ENCODE measurements at places on chromosomes 16 and 17.

DNA sequence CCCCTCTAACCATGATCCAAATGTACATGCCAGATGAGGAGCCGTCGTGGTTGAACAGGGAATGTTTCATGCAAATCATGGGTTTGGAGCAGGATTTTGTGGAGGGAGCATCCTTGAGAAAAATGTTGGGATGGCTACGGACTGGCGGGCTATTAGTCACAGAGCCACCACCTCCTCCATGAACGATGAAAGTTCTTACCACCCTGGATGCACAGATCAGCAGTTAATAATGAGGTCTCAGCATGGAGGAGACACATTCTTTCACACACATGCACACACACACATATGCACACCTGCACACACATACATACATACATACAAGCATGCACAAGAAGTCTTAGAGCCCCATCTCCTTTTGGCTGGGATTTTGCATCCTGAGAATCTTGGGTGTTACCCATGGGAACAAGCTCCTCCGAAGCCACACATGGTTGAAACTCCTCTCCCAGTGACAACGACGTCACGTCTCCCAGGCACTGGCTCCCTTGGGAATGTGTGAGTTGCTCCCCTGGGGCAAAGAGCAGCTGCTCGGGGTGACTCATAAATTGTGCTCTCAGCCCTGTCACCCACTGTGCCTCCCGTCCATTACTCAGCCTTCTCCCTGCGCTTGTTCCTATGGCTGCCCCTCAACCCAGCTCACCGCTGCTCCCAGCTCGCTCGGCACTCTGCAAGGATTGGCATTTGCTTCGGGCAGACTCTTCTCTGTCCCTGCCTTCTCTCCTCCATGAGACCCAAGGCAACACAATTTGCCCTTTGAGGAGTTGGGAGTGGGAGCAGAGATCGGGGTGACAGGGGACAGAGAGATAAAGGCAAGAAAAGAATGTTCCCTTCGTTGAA lies 344.6 kb downstream of the SOX9 start:
- DNase-seq, result no peak

- no peak for DNase-seq
These were observed 150.3 kb downstream of the IRX3 start for GRCh38 chr16:54136276-54136625.

GRCh38 chr17:78224231-78225087 lies 7.0 kb upstream of the TMEM235 start:
- DNase-seq, result no peak

DNA sequence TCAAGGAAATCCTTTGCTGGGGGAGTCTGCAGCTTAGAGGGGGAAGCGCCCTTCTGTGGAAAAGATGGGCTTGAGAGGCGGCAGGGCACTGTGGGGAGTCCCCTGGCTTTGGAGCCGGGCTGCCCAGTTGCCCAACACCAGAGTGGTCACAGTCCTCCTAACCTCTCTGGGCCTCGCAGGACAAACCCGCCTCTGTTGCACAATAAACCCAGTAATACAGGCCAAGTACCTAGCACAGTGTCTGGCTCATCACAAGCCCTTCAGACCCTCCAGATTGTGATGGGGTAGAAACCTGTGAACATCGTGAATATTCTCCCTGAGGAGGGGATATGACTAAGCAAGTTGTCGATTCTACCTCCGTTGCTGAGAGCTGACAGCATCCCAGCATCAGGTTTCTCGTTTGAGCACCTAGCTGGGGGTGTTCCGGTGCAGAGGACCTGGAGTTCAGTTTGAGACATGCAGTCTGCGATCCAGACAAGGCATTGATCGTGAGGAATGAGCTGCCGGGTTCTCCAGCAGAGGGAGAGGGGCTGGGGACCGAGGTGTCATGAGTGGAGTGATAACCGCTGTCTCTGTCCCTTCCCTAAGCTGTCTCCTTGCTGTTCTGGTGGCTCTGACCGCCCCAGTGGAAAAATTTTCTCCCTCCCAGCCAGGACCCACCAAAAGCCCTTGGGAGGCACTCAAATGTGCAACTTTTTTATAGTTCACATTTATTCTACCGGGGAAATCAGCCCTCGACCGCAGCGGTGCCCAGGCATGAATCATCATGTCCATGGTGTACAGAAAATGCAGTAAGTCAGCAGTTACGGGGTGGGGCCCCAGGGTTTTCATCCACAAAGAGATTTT lies 161.9 kb downstream of the WSCD1 start:
- DNase-seq, result no peak

- DNase-seq, result no peak
These were observed 3.8 kb upstream of the NPTX1 start for GRCh38 chr17:80480248-80480647.

GRCh38 chr16:20707461-20707860 lies 10.0 kb upstream of the ACSM1 start:
- no peak for DNase-seq

- DNase-seq, result peak; percentile 96
These were observed 30.2 kb upstream of the ABCC3 start for GRCh38 chr17:50604513-50604912.

DNA sequence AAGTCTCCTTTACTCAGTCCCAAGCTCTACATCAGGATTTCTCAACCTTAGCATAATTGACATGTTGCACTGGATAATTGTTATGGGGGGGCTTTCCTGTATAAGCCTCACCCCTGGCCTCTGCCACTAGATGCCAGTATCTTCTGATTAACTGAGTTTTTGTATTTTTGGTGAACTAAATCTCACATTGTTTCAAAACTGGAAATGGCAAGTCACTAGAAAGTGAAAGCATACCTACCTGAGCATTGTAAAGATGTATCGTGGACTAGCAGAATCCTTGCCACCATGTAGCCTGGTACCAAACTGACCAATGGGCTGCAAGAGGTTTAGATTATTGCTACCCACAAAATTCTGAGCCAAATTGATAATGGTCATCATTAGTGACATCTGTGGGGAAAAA lies 15.0 kb downstream of the TOP2A start:
- DNase-seq, result no peak

DNA sequence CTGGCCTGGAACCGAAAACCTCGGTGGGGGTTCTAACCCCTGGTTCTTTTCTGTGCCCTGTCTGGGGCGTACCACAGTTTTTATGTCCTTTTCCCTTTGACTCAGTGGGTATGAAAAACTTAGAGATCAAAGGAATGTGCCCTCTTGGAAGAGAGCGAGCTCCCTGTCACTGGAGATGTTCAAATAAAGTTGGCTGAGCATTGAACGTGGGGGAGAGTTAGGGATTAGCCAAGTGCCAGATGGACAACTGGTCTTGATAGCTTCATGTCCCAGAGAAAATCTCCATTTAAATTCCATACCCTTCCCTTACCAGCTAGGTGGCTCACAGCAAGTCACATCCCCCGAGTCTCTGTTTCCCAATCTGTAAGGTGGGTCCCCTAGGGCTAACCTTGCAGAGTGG lies 9.5 kb downstream of the ADGRG1 start:
- DNase-seq, result no peak

GRCh38 chr17:40735016-40735415 lies 20.1 kb downstream of the KRT25 start:
- DNase-seq, result no peak

GRCh38 chr17:2053380-2054261 lies 1.3 kb upstream of the HIC1 start:
- DNase-seq, result peak; percentile 77

GRCh38 chr16:78640886-78641285 lies 541.4 kb downstream of the WWOX start:
- no peak for DNase-seq

DNA sequence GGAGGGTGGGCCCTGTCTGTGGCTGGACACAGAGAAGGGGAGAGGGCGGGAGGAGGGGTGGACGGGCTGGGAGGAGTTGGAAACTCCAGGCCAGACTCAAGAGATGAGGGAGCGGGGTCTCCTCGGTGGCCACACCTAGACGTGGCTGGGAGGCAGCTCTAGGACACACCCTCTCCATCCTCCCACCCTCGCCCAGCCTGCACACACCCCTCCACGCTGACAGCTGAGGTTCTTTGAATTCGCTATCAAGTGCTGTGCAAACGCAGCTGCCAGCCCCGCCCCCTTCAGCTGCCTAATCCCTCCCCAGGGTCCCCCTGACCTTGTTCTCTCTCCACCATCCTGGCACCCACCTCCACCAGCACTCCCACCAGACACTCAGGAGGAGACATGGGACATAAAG lies 48.7 kb downstream of the DNAH17 start:
- DNase-seq, result peak; percentile 41

GRCh38 chr17:63848834-63849689 lies 6.6 kb upstream of the SMARCD2 start:
- DNase-seq, result peak; percentile 95

GRCh38 chr17:34400301-34400931 lies 37.4 kb upstream of the CCL1 start:
- no peak for DNase-seq

- DNase-seq, result no peak
These were observed 4.4 kb downstream of the PNPO start for GRCh38 chr17:47945529-47946508.

DNA sequence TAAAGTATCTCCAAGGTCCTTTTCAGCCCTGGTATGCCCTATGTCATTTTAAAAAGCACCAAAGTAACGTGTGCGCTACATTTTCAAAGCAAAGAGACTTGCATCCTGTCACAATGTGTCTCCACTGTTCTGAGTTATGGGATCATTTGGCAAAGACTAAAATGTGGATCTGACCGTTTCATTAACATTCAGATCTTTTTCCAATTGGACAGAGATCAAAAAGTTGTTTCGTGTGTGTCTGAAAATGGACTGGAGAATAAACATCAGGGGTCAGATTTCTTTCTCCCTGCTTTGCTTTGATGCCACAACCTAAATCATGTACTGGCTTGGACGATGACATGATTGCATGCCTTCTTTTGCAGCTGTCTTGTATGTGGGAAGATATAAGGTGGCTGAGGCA lies 136.0 kb upstream of the NOG start:
- DNase-seq, result no peak

- DNase-seq, result peak; percentile 25
These were observed 49.7 kb downstream of the TOX3 start for GRCh38 chr16:52497067-52497816.

DNA sequence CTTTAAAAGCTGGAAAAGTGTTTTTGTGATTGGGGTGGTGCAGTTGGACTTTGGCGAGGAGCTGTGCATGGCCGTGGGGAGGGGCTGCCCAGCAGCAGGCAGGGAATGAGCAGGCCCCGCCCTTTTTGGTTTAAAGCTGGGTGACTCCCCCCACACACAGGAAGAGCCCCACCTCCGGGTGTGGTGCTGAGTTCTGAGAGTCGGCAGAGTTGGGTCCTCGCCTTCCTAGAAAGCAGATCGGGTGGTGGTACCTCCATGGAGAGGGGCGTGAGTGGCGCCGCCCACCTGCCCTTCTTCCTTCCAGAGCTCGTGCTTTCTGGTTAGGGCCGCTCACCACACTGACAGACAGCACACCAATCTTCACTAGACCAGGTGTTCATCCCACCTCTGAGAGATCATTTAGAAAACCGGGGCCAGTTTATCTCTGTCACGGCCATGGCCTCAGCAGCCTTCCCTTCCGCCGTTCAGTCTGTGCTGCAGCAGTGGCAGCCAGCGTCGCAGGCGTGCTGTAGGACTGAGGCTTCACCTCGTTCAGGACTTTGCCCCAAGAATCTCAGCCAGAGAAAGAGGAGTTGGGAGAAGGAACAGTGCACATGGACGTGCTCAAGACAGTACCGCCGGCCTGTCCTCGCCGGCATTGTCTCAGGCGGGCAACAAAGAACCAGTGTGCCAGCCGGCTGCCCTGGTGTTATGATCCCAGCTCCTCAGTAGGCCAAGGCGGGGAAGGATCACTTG lies 144.0 kb upstream of the CHMP6 start:
- DNase-seq, result no peak

- DNase-seq, result no peak
These were observed 391.4 kb downstream of the NPIPA8 start for GRCh38 chr16:17945080-17945601.

DNA sequence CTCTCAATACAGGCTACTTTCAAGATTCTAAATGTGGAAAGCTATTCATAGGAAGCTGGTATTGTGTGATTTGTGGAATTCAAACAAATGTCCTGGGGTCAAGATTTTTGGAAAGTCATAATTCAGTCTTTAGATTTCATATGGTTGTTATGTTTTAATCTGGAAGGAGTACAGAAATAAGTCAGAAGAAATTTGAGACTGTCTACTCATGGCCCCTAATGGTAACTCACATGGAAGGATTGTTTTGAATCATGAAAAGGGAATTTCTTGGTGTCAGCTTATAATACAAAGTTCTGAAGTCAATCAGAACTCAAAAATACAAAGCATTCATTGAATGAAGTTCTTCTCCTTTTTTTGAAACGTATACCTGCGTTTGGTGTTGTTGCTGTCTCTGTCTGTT lies 3.1 kb downstream of the KCNJ2 start:
- no peak for DNase-seq

DNA sequence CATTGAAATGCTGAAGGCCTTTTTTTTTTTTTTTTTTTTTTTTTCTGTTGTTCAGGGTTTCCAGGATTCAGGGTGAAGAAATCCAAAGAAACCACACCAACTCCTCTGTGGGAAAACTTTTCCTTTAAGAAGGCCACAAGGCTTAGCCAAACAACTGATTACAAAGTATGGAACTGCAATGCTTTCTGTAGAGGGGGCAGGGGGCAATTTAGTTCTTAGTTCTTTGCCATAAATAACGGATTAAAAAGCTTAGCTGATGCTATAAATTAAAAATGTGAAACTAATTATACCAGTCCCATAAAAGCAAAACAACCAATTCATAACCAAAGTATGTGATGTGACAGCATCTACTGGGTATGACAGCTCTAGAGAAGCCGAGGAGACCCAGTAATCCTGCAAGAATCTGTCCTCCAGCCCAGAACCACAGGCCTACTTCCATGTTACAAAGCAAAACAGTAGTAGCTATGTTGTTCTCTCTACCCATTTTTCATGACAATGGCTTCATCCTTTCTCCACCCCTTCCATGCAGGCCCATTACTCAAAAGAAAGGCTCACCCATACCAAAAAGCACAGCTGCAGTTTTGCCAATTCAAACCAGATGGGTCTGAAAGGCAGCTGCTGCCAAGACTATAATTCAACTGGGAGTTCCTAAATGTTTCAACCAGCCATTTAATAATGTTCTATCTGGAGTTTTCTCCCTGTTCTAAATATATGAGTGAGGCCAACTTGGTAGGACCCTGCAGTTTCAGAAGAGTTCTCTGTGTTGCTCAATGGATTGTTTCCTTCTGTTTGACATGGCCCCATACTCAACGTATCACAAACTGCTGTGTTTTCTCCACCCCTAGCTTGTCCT lies 167.1 kb upstream of the ZFHX3 start:
- no peak for DNase-seq

Data from femur (tissue), 1 donor.